ENCODE measurements at places on chromosomes 7 and 10.

GRCh38 chr10:124949543-124949942 is 7.6 kb downstream of the ZRANB1 start:
- no peak for DNase-seq

DNA sequence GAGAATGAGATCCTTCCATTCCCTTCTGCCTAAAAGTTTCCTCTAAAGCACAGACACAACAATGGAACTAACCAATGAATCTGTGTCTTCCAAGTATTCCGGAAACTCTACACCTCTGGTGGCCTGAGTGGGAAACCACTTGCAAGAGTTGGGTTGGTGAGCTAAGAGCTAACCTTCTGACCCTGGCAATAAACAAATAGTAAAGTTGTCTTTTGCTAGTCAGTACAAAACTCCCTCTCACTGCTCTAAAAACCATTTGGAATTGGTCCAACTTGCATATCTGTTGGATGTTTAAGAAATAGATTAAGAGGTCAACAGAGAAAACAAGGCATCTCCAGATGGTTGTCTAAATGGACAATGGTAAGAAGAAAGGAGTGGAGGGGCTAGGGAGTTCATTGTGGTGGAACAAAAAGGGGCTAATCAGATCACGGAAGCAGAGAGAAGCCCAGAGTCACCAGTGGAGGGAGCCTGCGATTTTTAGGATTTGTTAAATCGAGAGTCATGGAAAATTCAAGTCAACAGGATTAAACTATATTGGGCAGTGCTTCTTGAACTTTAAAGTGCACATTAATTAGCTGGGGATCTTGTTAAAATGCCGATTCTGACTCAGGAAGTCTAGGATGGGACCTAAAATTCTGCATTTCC is 192.3 kb downstream of the EVX1 start:
- DNase-seq, result peak; percentile 79

- peak; percentile 4 for DNase-seq
Observed at GRCh38 chr7:78912781-78913180, 540.7 kb downstream of the MAGI2 start.

- DNase-seq, result no peak
Observed at GRCh38 chr7:158392251-158392650, 195.4 kb downstream of the PTPRN2 start.

GRCh38 chr10:26430641-26431163 is 7.4 kb upstream of the APBB1IP start:
- no peak for DNase-seq

- no peak for DNase-seq
Observed at GRCh38 chr7:3558400-3558799, 257.3 kb downstream of the SDK1 start.

DNA sequence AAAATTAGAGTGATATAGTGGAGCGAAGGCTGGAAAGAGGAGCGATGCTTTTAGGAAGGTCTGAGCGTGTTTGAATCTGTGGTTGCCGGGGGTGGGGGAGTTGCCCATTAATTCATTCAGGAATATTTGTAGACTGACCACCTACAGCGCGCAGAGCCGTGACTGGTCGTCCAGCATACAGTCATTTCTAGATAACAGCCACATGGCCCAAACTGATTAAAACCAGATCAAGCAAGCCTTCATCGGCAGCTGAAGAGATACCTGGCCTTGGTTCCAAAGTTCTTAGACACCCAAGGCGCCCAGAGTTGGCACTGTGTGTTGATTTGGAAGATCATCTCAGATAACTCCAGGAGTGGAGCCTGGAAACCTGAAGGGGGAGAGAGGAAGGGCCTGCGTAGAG is 1.7 kb downstream of the PROSER2 start:
- no peak for DNase-seq

DNA sequence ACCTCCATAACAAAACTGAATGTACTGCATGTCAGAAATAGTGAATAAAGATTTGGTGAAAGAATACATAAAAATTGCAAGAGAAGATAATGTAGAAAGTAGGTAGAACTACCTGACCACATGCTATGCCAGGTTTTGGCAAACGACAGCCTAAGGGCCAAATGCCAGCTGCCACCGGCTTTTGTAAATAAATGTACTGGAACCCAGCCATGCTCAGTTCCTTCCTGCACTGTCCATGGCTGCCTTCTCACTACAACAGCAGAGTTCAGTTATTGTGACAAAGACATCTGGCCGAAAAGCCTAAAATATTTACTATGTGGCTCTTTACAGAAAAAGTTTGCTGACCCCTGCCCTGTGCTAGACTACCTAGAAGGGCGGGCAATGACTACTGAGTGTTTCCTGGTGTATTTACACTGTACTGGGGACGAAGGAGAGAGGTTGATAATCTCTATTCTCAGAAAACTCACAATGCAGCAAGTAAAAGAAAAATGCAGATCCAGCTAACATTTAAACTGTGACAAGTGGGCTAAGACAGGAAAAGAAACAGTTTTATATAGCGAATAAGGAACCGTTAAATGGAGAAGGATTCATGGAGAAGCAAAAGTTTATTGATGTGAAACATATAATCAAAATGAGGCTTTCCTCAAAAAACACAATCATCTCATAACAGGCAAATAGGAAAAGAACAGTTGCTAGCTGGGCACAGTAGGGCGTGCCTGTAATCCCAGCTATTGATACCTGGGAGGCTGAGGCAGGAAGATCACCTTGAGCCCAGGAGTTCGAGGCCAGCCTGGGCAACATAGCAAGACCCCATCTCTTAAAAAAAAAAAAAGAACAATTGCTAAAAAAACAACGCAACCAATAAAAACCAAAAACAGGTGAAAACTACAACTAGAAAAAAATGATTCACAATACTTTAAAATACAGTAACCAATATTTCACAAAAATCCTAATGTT is 13.7 kb downstream of the KIN start:
- DNase-seq, result no peak

DNA sequence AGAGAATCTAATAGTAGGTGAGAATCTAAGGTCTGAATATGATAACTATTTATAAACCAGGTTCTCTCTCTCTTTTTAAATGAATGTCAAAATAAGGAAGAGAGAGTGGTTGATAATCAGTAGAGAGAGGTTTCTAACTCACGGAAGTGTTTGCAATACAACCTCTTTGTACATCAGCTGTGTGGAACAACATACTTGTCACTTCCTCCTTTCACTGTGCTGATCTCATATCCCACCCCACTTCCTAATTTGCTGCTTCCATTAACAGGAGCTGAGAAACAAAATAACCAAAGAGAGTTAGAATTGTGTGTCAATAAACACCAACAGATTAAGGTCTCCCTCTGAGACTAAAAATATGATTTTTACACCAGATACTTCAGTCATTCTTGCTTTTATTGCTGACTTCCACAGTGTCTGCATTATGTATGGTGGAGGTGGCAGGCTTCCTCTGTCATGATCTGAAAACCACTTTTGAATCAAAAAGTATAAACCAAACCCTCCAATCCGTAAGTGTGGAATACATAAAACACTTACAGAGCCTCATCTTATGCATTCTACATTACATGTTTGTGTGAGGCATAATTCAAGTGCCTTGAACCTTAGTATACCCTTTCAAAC is 25.0 kb downstream of the CACUL1 start:
- no peak for DNase-seq

- DNase-seq, result no peak
Observed at GRCh38 chr10:62818426-62819011, 2.4 kb upstream of the EGR2 start.

DNA sequence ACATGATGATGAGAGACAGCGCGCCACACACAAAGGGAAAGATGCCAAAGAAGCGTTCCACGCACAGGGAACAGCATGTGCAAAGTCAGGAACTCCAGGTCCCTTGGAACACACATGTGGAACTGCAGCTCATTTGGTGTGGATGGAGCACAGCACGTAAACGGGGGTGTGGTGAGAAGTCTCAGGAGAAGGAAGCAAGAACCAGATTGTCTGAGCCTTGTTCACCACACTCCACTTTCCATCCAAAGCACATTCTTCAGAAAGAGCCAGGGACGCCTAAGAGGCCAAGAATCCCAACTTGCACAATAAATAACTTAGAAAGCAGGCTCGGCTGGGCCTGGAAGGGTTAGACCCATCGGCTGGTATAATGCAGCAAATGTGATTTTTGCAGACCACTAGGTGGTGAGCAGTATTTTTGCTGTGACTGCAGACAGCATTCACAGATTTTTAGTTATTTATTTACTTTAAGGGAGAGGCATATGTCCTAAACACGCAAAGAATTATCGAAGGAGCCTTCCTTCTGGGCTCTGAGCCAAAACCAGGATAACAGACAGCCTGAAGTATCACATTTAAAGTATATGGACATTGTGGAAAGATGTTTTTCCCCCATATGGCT is 27.9 kb upstream of the ASCC1 start:
- DNase-seq, result peak; percentile 95

DNA sequence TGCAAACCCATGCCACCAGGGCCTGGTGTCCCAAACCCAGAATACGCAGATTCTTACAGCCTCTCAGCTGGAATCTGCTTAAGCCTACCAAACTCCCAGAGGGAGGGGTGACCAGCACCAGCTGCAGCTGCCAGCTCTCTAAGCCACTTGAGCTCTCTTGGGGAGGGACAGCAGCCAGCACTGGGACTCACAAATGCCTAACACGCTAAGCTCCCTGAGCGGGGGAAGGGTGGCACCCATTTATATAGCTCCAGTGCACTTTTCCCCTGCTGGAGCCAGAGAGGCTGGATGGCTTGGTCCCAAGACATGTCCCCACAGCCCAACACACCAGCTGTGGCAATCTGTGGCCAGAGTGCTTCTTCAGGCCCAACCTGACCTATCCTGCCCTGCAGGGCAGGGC is 326.8 kb upstream of the NRG3 start:
- no peak for DNase-seq

GRCh38 chr10:802506-802905 is 113.0 kb upstream of the DIP2C start:
- no peak for DNase-seq

DNA sequence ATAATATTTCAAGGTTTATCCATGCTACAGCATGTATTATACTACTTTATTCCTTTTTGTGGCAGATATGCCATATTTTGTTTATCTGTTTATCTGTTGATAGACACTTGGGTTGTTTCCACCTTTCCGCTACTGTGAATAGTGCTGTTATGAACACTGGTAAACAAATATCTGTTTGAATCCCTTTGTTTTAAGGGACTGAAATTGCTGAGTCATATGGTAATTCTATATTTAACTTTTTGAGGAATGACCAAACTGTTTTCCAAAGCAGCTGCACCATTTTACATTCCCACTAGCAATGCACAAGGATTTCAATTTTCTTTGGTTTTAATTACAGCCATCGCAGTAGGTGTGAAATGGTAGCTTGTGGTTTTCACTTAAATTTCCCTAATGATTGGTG is 3.4 kb downstream of the C10orf53 start:
- no peak for DNase-seq

GRCh38 chr10:86178401-86179152 is 188.0 kb downstream of the GRID1 start:
- DNase-seq, result no peak

DNA sequence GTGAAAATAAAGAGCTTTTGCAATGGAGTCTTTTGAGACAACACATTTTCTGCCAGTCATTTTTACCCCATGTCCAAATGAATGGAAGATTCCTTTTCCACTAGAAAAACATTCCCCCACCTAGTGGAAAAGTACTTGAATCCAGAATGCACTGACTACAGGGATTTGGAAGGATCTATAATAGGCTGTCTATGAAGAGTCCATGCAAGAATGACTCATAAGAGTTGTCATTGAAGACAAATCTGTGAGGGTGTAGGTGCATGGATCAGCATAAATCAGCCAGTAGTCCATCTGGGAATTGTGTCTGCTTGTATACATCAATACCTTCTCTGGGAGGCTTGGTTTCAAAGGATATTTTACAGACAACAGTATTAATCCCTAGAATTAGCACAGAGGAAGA is 32.5 kb upstream of the TRUB1 start:
- DNase-seq, result peak; percentile 51

DNA sequence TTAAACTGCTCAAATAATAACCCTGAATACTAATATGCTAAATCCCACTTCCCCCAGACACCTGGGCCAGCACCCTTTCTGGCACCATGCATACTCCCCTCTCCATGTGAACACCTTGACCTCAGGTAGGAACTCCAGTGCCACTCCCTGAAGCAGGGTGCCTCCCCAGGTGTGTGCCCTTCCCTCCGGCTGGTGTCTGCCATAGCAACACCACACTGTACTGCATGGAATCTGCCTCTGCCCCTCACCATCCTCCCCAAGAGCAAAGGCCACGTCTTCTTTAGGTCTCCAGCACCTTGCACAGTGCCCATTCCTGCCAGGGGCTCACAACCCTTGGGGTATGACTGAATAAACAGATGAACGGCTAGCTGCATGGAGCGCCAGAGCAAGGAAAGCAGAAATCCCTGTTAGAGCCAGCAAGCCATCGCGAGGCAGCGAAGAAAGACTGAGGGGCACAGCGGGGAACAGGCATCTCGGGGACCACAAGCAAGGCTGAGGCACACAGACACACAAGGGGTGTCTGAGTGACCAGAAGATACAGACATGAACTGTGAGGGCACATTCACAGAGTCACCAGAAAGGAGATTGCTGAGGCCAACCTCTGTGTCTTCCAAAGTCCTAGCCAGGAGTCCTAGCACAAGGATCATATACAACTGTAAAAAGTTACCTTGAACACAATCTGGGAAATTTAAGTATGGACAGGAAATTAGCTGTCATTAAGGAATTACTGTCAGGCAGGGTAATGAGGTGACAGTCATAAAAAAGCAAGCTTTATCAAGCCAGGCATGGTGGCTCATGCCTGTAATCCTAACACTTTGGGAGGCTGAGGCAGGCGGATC is 25.7 kb downstream of the COBL start:
- DNase-seq, result no peak

GRCh38 chr10:124039483-124040013 is 53.9 kb downstream of the CHST15 start:
- no peak for DNase-seq

- DNase-seq, result peak; percentile 45
Observed at GRCh38 chr7:132400561-132401142, 175.6 kb downstream of the PLXNA4 start.

GRCh38 chr10:107540981-107541380 is 376.5 kb upstream of the SORCS1 start:
- no peak for DNase-seq

DNA sequence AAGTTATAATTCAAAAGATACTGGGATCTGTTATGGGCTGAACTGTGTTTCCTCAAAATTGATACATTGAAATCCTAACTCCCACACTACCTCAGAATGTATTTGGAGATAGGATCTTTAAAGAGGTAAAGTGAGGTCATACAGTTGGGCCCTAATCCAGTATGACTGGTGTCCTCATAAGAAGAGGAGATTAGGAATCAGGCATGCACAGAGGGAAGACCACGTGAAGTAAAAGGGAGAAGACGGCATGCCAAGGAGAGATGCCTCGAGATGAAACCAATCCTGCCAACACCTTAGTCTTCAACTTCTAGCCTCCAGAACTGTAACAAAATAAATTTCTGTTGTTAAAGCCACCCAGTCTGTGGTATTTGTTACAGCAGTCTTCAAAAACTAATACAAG is 5.9 kb upstream of the CFAP69 start:
- DNase-seq, result no peak

Data from foreskin fibroblast (primary cell).